ENCODE measurements at places on chromosomes 5 and 9. TPM values are rescaled to one million over a fixed set of nuclear protein-coding genes. Genes with fewer than 3 reads are reported as not detected.

- H3K36me3 ChIP-seq, result no peaks in the 10 kb centered on the region
- H3K27me3 ChIP-seq, result no peaks in the 10 kb centered on the region
- no peak for DNase-seq
These were observed 64.8 kb upstream of the TNFAIP8 start for GRCh38 chr5:119291056-119291455.

- no peak overlapping the region for H3K4me3 ChIP-seq
- H3K27me3 ChIP-seq, result no peaks in the 10 kb centered on the region
- DNase-seq, result no peak
- H3K27ac ChIP-seq, result no peak overlapping the region
- no peaks in the 10 kb centered on the region for H3K36me3 ChIP-seq
These were observed 279.2 kb downstream of the PIK3R1 start for GRCh38 chr5:68494771-68495170.

GRCh38 chr9:115133649-115134048 lies 15.7 kb upstream of the TNC start:
- no peaks in the 10 kb centered on the region for H3K36me3 ChIP-seq
- no peak for DNase-seq
- H3K27ac ChIP-seq, result no peak overlapping the region
- H3K4me3 ChIP-seq, result no peak overlapping the region
- no peaks in the 10 kb centered on the region for H3K27me3 ChIP-seq

GRCh38 chr9:93480728-93481324 lies 27.4 kb upstream of the FAM120AOS start:
- no peaks in the 10 kb centered on the region for H3K4me1 ChIP-seq
- DNase-seq, result no peak
- H3K27me3 ChIP-seq, result no peaks in the 10 kb centered on the region
- H3K4me3 ChIP-seq, result no peak overlapping the region
- H3K36me3 ChIP-seq, result no peaks in the 10 kb centered on the region

DNA sequence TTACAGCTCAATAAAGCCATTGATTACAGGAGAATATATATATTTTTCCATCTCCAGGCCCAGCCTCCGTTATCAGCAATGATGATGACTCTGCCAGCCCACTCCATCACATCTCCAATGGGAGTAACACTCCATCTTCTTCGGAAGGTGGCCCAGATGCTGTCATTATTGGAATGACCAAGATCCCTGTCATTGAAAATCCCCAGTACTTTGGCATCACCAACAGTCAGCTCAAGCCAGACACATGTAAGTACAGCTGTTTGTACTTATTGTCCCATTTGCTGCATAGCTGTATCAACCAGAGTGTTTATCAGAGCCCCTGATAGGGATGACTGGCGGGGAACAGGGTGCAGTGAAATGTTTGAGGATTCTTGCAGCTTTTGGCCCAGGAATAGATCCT lies 197.7 kb downstream of the NTRK2 start:
- H3K4me1 ChIP-seq, result peaks cover 12% of the 10 kb centered on the region
- H3K27me3 ChIP-seq, result no peaks in the 10 kb centered on the region
- H3K36me3 ChIP-seq, result no peaks in the 10 kb centered on the region
- DNase-seq, result no peak
- H3K27ac ChIP-seq, result no peak overlapping the region

GRCh38 chr5:175773534-175774070 lies 97.8 kb upstream of the CPLX2 start:
- no peak overlapping the region for H3K27ac ChIP-seq
- H3K4me1 ChIP-seq, result no peaks in the 10 kb centered on the region
- no peaks in the 10 kb centered on the region for H3K36me3 ChIP-seq
- DNase-seq, result no peak
- H3K4me3 ChIP-seq, result no peak overlapping the region

- no peak for DNase-seq
- H3K27ac ChIP-seq, result no peak overlapping the region
- no peak overlapping the region for H3K4me3 ChIP-seq
- no peaks in the 10 kb centered on the region for H3K36me3 ChIP-seq
- H3K27me3 ChIP-seq, result no peaks in the 10 kb centered on the region
These were observed 73.6 kb downstream of the DOCK2 start for GRCh38 chr5:169710675-169711074.

DNA sequence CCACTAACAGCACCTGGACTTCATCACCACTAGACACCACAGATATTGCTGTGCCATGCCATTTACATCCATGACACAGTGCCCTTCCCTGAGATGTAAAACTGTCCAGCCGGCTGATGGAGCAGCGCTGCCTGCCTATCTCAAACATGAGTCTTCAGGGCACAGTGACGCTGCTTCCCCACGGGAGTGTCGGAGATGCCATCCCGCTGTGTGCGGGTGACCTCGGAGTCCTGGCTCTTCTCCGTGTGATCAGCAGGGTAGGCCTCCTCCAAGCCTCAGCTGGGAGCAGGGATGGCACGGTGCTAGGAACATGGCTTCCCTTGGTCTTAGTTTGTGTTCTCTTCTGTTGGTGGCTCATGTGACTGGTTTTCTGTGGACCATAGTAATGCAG lies 130.3 kb upstream of the FAM120A start:
- H3K4me1 ChIP-seq, result no peaks in the 10 kb centered on the region
- no peaks in the 10 kb centered on the region for H3K36me3 ChIP-seq
- H3K4me3 ChIP-seq, result no peak overlapping the region
- no peaks in the 10 kb centered on the region for H3K27me3 ChIP-seq

DNA sequence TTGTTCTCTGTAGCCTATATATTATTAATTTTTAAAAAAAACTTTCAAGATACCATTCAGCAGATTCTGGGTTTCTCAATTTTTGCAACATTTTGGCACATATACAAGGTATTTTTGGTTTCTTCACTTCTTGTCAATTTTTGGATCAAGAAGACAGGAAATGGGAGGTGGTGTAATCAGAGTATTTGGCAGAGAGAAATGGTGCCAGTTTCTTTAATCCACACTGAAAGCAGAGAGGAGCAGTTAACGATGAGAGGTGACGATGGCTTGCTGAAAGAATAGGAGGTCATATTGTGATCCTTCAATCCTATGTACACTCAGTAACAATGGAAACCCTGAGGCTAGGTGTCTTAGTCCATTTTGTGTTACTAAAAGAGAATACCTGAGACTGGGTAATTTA lies 16.4 kb downstream of the NNT start:
- H3K4me3 ChIP-seq, result no peak overlapping the region
- no peak overlapping the region for H3K27ac ChIP-seq
- H3K4me1 ChIP-seq, result no peaks in the 10 kb centered on the region
- DNase-seq, result no peak

- DNase-seq, result no peak
- H3K4me3 ChIP-seq, result no peak overlapping the region
- H3K27me3 ChIP-seq, result no peaks in the 10 kb centered on the region
These were observed 15.6 kb upstream of the DCP2 start for GRCh38 chr5:112960863-112961504.

DNA sequence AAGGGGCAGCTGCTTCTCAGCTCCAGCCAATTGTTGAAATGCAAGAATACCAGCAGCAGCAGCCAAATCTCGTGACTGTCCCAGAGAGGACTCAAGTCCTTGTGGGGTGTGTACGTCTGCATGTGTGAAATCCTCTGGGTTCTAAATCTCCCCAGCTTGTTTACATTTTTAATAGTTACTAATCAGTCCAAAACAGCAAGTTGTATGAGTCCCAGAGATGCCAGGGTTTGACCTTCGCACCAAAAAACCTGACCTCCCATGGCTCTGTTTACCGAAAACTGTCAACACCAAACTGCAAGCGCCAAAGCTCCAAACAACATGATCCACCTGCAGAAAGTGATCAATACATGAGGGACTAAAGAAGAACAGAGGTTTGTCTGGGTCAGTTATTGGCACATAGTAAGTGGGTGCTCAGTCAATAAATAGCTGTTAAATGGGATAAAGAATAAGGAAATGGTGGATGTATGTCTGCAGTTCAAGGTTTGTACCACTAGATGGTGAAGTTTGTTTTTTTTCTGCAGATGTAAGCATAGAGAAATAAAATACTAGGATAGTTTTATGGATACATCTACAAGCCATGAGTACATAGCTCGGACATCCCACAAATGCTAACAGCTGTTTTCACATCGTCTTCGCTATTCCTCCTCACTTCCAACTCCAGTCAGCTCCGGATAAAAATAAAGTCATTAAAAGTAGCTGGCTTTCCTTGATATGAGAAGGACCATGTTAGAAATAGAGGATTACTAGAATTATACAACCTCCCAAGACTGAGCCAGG lies 85.3 kb upstream of the ADRB2 start:
- H3K4me3 ChIP-seq, result no peak overlapping the region
- no peaks in the 10 kb centered on the region for H3K36me3 ChIP-seq
- H3K27me3 ChIP-seq, result no peaks in the 10 kb centered on the region
- H3K4me1 ChIP-seq, result peaks cover 7% of the 10 kb centered on the region
- no peak for DNase-seq
- H3K27ac ChIP-seq, result no peak overlapping the region

- H3K4me1 ChIP-seq, result no peaks in the 10 kb centered on the region
- no peak overlapping the region for H3K4me3 ChIP-seq
- H3K27ac ChIP-seq, result no peak overlapping the region
- no peaks in the 10 kb centered on the region for H3K36me3 ChIP-seq
- no peaks in the 10 kb centered on the region for H3K27me3 ChIP-seq
- DNase-seq, result no peak
These were observed 82.9 kb upstream of the VCAN start for GRCh38 chr5:83388608-83389007.

- no peak for DNase-seq
- H3K27ac ChIP-seq, result no peak overlapping the region
- H3K36me3 ChIP-seq, result no peaks in the 10 kb centered on the region
- no peak overlapping the region for H3K4me3 ChIP-seq
- H3K27me3 ChIP-seq, result no peaks in the 10 kb centered on the region
These were observed 1296.8 kb upstream of the NUDT12 start for GRCh38 chr5:104859437-104859836.

DNA sequence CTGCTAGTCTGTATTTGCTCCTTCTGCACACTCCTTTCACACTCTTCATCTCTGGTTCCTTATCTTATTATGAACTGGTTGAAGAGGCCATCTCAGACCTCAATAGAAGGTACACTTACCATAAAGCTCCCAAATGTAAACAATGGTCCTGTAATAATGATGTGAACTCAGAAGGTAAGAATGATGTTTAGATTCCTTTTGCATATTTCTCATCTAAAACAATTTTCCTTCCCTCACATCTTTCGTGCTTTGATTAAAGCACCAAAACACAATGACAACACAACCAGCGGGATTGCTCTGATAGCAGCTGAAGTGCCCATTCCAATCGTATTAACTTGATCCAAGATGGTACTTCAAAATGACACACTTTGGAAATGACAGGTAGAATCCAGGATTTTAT lies 34.3 kb downstream of the NFIB start:
- peaks cover 8% of the 10 kb centered on the region for H3K4me1 ChIP-seq
- H3K36me3 ChIP-seq, result no peaks in the 10 kb centered on the region
- H3K4me3 ChIP-seq, result no peak overlapping the region
- no peaks in the 10 kb centered on the region for H3K27me3 ChIP-seq
- no peak for DNase-seq

DNA sequence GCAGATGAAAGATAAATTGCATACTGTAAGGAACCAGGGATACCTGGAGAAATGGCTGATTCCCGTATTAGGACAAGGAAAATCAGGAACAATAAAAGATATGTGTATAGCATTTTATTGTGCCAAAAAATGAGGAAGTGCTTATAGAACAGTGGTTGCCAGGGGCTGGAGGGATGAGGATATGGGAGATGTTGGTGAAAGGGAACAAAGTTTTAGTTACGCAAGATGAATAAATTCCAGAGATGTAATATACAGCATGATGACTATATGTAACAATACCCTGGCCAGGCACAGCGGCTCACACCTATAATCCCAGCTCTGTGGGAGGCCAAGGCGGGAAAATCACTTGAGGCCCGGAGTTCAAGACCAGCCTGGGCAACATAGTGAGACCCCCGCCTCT lies 101.8 kb downstream of the CDK5RAP2 start:
- no peaks in the 10 kb centered on the region for H3K4me1 ChIP-seq
- DNase-seq, result no peak
- no peaks in the 10 kb centered on the region for H3K36me3 ChIP-seq
- no peak overlapping the region for H3K4me3 ChIP-seq

- H3K27ac ChIP-seq, result no peak overlapping the region
- H3K4me1 ChIP-seq, result peaks cover 37% of the 10 kb centered on the region
- no peaks in the 10 kb centered on the region for H3K27me3 ChIP-seq
- H3K4me3 ChIP-seq, result no peak overlapping the region
These were observed 2.1 kb upstream of the TLX3 start for GRCh38 chr5:171306781-171307591.

DNA sequence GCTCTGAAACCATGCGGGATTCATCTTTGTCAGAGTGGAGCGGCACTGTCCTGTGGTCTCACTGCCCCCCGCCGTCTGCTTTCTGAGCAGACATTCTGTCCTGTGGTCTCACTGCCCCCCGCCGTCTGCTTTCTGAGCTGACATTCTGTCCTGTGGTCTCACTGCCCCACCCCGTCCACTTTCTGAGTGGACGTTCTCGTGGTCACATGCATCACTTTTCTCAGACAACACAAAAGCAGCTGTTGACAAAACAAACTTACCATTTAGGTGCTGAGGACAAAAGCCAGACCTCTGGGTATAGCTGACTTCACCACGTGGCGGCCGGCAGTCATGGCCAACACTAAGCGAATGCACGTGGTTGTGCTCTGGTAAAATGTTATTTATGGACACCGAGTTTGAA lies 2.8 kb downstream of the LRRC14B start:
- DNase-seq, result no peak
- H3K27me3 ChIP-seq, result peaks cover 40% of the 10 kb centered on the region
- H3K4me1 ChIP-seq, result no peaks in the 10 kb centered on the region
- H3K27ac ChIP-seq, result no peak overlapping the region

DNA sequence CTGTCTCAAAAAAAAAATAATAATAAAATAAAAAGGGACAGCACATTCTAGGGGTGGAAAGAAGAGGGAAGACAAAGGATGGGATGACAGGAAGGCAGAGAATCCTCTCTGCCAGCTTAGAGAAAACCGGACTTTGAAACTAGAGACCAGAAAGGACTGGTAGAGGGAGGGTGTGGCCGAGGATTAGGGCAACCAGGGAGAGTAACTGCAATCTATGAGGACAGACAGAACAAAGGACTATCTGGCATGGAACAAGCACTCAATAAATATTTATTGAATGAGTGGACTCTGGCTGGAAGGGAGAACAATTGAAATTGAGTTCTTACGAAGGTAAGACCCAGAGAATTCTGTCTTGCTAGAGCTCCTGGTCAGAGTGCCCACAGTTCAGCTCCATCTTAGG lies 2.4 kb downstream of the GBA2 start:
- no peak for DNase-seq
- H3K27me3 ChIP-seq, result no peaks in the 10 kb centered on the region
- H3K4me1 ChIP-seq, result no peaks in the 10 kb centered on the region

Gene CCDC112
- total RNA-seq, result 13.1 TPM

Gene KIF4B
- total RNA-seq, result not detected

Gene UQCRQ
- 143 TPM for total RNA-seq

Gene LRRC14B
- total RNA-seq, result not detected

Gene SHISAL2B
- total RNA-seq, result not detected

Gene SLC6A3
- total RNA-seq, result not detected

Gene PCDHGA9
- total RNA-seq, result 10.7 TPM

Gene ZBED3
- 33.5 TPM for total RNA-seq

Gene PRRX2
- total RNA-seq, result 14.5 TPM

Gene OGN
- 19.4 TPM for total RNA-seq

Gene DOK3
- 7.8 TPM for total RNA-seq

Gene POLE3
- 22.2 TPM for total RNA-seq

Measured in tibial nerve (tissue), 4 donors.